ENCODE measurements at places on chromosomes 12 and 14.

- no peak for DNase-seq
Observed at GRCh38 chr12:116765271-116765670, 27.2 kb downstream of the RNFT2 start.

- no peak for DNase-seq
Observed at GRCh38 chr12:6964605-6965025, 5.8 kb downstream of the PHB2 start.

DNA sequence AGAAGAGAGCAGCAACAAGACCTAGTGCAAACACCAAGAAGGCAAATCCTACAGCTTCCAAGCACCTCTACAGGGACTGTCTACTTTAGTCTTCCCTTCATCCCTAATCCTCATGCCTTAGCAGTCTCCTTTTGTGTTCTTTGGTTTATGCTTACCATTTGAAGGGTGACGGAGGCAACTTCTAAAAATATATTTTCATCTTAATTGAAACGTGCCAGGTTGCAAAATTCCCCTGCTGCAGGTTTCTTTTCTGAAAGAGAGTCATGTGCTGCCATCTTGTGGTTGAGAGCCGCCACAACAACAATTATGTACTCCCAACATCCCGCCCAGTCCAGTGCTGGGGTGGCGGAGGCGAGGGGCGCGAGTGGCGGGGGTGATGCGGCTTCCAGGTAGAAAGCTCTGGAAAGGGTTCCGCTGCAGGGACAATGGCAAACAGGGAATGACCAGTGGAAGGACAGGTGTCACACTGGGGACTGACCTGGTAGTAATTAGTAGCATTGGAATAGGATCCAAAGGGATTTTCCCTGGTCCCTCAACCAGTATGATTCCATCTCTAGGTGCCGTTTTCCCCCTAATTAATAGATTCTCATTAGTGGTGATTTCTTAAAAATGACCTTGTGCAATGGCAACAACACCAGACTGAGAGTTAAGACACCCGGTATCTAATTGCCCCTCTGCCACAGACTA lies 80.3 kb upstream of the GNG2 start:
- DNase-seq: peak; percentile 71

DNA sequence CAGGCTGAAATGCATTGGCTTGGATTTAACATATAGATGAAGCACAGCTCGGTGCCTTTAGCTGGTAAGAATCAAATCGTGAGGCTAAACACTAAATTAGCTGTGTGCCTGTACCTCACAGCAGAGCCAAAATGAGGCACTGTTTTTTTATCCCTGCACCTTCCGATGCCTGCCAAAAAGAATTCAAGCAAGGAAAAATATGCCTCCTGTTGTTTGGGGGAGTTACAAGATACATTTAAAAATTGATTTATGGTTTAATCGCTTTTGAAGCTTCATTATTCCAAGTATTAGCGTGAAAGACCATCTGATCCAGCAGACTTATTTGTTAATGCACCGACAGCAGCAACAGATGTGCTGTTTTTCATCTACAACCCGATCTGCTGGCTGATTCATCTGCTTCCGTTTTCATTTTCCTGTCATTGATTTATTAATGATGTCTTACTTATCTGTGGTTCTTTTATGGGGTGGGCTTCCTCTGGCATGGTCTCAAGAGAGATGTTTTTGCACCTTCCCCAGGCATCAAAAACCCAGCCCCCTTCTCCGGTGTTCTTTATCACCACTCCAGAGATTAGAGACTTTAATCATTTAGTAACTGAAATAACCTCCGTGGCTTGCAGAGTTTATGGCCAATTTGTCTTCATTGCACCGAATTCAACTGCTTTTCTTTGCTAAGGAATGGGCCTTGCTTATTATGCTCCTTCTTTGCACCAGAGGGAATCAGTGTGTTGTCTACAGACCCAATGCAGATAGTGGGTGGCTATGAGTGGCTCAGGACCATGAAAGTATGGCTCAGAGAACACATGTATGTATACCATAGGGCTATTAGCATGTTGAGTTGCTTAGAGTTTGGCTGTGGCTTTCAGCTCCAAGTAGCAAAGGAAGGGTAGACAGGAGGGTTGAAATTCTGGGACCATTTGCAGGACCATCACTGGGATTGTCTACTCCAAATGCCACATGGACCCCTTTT lies 166.8 kb upstream of the TMEM260 start:
- DNase-seq: no peak

DNA sequence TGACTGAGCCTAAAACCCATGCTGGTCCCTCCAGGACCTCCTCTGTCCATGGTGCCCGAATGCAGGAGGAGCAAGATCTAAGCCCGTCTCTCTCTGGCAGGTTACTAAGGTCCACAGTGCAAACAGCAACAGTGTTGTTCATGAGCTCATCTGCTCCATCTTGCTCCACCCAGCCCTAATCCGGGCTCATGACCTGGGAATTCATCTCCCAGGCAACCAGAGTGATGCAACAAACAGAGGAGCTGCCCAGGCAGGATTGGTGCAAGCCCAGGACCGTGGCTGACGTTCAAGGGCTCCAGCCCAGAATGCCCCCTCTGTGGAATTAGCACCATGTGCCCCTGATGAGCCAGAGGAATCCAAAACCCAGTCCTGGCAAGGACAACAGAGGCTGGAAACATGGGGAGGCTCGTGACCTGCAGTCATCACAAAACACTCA lies 29.9 kb downstream of the HSPB8 start:
- DNase-seq: peak; percentile 9

DNA sequence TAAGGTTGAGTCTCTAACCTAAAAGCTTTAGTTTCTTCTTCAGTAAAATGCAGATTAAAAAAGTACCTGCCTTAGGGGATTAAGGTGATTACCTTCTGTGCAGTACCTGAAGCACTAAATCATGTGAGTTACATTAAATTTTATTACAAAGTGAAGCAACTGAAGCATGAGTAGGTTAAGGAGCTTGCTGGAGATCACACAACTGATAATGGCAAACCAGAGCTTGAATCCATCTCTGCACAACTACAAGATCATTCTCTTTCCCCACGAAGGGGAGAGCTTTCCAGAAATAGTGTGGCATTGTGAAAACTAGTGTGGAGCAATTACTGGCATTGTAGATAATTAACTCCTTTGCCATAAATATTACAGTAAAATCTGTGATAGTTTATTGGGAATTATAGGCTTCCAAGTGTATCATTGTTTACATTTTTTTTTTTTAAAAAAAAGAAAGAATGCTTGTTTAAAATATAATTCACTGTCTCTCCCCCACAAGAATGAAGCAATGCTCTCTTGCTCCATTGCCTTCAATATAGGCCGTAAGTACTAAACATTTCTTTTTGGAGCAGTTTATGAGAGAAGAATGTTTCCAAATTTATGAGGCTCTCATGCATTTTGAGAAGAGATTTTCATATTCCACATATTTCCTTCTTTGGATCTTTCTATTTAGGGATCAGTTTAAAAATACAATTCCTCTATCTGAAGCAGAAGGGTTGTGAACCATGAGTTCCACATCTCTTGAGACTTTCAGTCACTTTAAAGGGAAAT lies 20.5 kb downstream of the SLC38A2 start:
- no peak for DNase-seq

- no peak for DNase-seq
Observed at GRCh38 chr14:25516838-25517237, 466.9 kb upstream of the STXBP6 start.

- no peak for DNase-seq
Observed at GRCh38 chr14:98728836-98729235, 543.2 kb downstream of the BCL11B start.

DNA sequence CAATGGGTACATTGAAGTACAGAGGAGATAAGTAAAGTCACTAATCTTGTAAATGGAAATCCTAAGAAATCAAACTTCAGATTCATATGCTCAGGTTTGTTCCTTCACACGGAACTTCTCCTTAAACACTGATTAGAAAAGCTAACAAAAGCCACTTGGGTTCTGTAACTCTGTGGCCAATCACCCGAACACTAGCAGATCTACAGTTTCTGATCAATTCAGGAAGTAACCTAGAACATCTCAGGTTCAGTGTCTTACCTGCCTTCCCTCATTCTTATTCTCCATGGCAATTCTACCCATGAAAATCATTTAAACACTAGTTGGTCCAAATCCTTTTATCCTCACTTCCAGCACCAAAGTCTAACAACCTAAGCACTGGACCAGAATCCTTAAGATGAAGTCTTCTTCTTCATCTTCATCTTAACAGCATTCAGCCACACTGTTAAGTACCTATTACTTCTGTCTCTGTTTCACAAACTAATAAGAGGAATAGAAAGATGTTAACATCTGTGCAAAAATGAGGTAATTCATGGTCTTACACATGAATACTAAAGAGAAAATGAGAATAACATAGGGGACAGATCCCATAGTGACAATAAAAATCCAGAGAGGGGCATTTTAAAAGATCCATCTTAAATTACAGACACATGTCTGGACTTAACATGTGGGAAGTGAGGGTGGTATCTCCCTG lies 184.5 kb downstream of the SSPN start:
- no peak for DNase-seq

DNA sequence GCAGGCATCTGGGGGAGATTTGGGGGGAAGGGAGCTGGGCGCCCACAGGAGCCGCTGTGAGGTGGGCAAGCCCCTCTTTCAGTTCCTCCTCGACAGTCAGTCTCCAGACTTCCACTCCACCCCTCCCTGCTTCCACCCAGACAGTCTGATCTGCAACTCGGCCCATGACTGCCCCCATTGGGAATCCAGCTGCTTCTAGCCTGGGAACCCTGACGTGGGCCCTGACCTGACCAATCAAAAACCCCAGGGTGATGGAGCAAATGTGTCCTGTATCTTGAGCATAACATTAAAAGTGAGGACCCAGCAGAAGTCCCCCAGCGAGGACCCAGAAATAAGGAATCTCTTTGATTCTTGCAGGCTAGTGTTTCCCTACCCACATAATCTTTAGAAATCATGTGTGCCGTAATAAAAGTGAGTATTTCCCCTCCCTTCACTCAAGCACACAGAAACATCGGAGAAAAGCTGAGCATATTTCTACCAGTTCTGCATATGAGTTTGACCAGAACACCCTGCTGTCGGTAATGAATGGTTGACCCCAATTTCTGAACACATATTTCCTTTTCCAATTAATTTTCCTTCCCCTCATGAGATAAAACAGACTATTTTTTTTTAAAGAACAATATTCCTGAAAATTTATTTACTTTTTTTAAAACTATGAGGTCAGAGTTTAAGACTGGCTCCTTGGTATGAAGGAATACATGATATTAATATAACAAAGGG lies 6.4 kb downstream of the SSH1 start:
- DNase-seq: no peak

GRCh38 chr12:118183711-118184110 lies 47.8 kb downstream of the PEBP1 start:
- no peak for DNase-seq

GRCh38 chr14:65225299-65226159 lies 123.2 kb upstream of the MAX start:
- no peak for DNase-seq

DNA sequence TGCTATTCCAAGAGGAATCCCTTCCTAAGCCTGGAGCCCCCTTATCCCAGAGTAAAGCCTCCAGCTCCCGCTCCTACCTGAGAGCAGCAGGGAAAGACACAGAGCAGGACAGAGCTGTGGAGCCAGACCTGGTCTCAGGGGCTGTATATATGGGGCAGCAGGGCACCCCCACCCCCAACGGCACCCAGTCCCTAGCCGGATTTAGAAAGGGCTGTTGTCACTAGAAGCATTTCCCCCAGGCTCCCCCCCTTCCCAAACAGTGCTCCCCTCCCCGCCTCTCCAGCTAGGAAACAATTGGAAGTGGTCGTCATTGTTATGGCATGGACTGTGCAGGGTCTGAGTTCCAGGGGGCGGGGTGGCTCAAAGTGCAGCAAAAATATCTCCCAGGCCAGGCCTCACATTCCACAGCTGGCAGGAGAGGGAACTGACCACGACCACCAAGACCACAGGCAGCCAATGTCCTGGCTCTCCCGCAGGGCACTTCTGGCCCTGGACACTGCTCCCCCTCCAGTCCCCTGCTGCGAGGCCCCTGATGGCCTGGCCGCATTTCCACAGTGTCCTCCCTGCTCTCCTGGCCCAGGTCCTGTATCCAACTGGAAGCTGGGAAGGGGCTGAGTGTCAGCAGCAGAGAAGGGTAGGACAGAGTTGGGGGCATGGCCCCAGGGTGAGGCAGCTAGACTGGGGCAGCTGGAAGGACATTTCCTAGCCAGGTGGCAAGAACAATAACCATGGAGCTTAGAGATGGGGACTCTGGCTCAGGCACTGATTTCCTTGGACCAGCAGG lies at the start of gene MYH7:
MYH7 (minus strand) TSS at position 118 of the 784 bp plus-strand sequence. CDS start 1,928 bp downstream, outside the sequence.
- peak; percentile 22 for DNase-seq

- DNase-seq: no peak
Observed at GRCh38 chr14:65208548-65208947, 106.2 kb upstream of the MAX start.

- no peak for DNase-seq
Observed at GRCh38 chr14:89279649-89280232, 137.3 kb downstream of the FOXN3 start.

DNA sequence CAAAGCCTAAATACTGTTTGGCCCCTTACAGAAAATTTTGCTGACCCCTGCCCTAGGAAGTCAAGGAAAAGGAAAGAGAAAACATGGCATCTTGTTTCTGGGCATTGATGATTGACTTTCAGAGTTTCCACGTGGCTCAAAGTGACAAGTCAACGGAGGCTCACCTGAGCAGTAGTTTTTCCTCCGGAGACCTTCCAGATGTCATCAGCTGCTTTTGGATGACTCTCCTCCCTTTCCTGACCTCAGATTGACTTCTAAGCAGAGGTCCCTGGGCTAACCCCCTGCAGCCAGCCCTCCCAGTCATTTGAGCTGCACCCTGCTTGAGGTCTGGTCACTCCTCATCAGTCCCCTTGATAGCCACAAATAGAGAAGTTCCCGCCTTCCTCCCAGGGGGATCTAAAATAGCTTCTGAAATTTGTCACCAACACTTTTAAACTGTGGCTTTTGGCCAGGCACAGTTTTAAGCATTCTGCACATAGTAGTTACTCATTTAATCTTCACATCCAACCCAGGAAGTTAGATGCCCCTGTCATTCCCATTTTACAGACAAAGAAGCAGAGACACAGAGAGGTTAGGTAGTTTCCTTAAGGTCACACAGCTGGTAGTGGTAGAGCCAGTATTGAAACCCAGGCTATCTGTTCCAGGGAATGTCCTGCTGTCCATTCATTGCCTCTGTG lies 143.4 kb downstream of the CHST11 start:
- no peak for DNase-seq

- DNase-seq: no peak
Observed at GRCh38 chr14:50967103-50967502, 22.8 kb upstream of the PYGL start.

- peak; percentile 24 for DNase-seq
Observed at GRCh38 chr12:98594050-98594835, 757 bp downstream of the SLC25A3 start.

- no peak for DNase-seq
Observed at GRCh38 chr12:13036881-13037280, 7.3 kb upstream of the FAM234B start.

DNA sequence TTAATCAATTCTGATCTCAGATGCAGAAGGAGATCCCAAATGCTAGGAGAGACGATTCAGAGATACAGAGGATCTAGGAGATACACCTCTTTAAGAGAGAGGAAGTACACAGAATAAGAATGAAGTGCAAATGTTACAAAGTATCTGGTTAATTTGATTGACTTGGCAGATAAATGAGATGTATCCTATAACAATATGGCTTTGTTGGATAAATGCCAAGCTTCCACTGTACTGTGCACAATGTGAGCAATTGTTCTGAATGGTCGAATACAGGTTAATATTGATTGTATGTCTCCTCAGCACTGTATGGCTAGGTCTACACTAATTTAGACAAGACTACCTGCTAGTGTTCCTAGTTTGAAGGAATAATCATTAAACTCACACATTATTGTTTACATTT lies 119.6 kb upstream of the PTPRB start:
- DNase-seq: no peak

- peak; percentile 33 for DNase-seq
Observed at GRCh38 chr14:63204407-63205043, at the start of gene RHOJ. RHOJ (plus strand) TSS chr14:63204443; CDS start chr14:63204870, 427 bp downstream.
